NCI-H2081 treated with DMSO at 0.1 percent for 48 hours (cell line): ENCODE measurements at places on chromosomes 13 and 19.

DNA sequence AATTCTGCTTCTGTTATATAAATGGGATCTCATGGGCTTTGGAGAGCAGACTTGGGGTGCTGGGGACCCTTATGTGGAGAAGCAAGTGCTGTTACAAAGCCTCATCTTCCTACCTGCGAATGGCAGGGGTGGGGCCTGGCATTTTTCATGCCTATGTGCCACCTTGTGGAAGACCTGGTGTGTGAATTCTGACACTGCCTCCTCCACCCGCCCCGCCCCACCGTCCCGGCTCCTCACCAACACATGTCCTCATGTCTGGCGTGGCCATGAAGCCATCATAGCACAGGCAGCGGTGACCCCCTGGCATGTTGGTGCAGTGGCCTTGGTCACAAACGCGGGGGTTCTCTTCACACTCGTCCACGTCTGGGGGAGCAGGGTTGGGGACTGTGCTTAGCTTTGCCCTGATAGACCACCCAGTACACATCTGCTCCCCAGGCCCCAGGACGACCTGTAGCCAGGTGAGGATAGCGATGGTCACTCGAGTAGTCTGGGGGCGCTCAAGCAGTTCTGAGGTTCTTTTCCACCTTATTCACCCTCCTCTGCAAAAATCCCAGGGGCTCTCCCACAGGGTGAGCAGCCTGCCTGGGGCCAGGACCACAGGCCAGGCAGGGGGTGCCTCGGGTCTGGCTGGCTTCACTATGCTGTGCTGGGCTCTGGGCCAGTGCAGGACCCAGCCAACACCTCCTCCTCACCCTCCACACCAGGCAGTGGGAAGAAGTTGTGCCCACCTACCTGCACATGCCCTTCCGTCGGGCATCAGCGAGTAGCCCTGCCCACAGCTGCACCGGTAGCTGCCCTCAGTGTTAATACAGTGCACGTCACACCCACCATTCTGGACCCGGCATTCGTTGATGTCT lies 32.7 kb downstream of the FBN3 start:
- DNase-seq: no peak

- no peak for DNase-seq
Observed at GRCh38 chr19:4144666-4145249, 8.7 kb upstream of the CREB3L3 start.

GRCh38 chr19:18488403-18488723 lies 33.5 kb downstream of the ELL start:
- DNase-seq: no peak

DNA sequence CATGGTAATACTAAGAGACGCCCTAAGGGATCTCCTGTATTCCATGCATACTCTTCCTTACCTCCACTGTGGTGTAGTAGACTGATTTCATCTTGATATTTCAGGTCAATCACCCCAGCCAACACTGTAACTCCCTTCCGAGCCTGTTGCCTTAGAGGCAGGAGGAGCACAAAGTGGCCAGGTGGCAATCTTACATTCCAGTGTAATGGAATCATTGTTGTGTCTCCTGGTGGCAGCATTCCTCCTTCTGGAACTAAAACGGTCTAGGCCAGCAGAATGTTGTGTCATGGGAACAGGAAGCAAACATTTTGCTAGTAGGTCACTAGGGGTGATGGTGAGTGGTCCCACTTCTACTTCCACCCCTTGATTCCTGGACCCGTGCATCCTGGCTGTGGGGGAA lies 405.7 kb upstream of the SLC10A2 start:
- no peak for DNase-seq

DNA sequence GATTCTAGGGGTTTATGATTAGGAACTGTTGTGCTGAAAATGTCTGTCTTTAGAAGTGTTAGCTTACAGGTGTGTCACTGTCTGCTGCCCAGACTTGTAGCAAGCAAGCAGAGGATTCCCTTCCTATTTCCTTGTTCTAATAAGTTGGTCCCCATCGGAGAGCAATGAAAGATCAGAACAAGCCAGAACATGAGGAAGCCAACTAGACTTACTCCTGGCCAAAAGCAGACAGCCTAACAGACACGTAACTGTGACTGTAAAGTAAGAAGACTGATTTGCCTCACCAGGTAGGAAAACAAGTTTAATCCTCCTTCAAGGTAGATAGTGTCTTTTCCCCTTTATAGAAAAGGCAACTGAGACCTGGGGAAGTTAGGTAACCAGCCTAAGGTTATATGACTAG lies 12.5 kb downstream of the POLR1D start:
- DNase-seq: no peak

- DNase-seq: no peak
Observed at GRCh38 chr19:11444059-11444458, 8.6 kb downstream of the PRKCSH start.

- no peak for DNase-seq
Observed at GRCh38 chr19:55077106-55077505, 1.4 kb downstream of the EPS8L1 start.

DNA sequence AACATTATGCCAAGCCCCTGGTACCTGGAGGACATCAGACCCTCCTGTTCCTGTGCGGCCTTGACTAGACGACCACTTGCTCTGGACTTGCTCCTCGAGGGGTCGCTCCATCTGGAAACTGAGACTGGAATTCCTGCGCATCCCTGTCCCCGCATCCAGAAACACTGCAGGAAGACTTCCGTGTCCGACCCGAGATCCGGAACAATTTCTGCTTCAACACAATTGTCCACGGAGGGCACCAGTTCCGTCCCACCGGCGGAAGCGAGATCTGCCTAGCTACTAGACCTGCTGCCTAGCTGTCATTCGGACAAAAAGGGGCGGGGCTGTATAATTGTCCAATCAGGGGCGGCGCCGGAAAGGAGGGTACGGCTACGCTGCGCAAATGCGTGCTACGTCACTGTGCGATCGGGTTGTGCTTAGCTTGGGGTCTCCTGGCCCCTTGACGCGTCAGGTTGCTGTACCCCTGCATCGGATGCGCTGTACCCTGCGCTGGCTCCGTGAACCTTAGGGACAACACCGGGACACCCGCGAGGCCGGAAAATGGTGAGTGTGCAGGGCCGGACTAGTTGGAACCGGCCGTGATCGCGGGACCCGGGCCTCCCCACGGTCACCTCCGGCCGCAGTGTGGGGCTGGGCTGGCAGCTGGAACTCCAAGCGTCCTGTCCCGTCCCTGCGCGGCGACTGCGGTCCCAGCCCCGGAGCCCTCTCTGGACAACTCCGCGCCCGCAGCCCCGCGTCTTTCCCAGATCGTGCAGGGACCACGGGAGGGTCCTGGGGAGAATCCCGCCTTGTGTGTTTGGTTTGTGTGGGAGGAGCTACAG lies at the start of the genes ZNF490 and ZNF791:
Gene ZNF490 (minus strand): TSS at position 274 of the 821 bp plus-strand sequence. CDS start 133 bp downstream, at position 141.
Gene ZNF791 (plus strand): TSS at position 381 of the 821 bp plus-strand sequence. CDS start 160 bp downstream, at position 541.
- DNase-seq: peak; percentile 90

GRCh38 chr13:109698779-109699178 lies 87.6 kb downstream of the IRS2 start:
- no peak for DNase-seq

GRCh38 chr19:40690693-40691420 lies 406 bp upstream of the NUMBL start:
- peak; percentile 61 for DNase-seq

GRCh38 chr13:65275838-65276630 lies 1954.1 kb downstream of the PCDH9 start:
- DNase-seq: no peak

DNA sequence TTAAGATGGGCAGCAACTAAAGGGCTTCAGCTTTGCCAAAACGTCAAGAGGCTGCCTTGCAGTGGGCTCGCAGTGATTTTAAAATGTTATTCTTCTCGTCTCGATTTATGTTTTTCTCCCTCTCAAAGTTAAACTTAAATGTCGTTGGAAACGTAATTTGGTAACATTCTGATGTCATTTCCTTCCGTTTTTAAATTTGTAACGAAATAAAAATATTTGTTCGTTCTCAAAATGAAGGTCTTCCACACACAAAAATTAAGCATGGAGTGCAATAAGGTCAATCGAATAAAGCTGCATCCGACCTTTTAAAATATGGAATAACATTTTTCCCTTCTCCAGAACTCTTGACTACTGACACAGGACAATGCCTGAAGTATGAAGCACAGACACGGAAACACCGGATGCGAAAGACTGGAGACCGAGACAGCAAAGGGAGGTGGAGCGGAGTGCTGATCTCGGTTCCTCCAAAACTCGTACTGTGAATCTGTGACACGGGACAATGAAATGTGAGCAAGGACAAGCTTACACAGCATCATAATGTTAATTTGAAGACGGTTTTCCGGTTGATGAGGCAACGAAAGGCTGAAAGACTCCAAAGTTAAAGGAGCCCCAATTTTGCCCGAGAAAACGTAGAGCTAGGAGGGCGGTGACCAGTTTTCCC lies 850 bp downstream of the MTMR6 start:
- no peak for DNase-seq

GRCh38 chr19:38265213-38265861 lies 964 bp downstream of the SPINT2 start:
- DNase-seq: no peak

GRCh38 chr13:19822673-19823072 lies 39.9 kb upstream of the PSPC1 start:
- no peak for DNase-seq

DNA sequence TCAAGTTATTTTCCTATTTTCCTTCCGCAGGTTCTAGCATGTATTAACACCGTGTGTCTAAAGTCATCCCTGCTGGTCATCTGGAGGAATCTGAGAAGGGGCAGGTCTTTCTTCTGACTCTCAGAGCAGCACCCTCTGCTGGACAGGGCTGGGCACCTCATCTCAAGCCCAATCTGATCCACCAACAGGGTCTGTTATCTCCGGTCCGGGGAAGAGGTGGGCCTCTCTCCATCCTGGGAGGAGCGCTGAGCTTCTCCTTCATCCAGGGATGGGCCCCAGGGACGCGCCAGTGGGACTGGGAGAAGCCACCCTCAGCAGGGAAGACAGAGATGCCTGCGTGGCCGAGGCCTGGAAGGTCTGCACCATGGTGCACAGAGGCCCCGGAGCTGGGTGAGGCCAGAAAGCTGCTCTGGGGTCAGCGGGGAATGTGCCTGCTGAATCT lies 26.0 kb upstream of the ZNF331 start:
- no peak for DNase-seq

- DNase-seq: no peak
Observed at GRCh38 chr19:38503077-38503410, 69.6 kb downstream of the RYR1 start.

DNA sequence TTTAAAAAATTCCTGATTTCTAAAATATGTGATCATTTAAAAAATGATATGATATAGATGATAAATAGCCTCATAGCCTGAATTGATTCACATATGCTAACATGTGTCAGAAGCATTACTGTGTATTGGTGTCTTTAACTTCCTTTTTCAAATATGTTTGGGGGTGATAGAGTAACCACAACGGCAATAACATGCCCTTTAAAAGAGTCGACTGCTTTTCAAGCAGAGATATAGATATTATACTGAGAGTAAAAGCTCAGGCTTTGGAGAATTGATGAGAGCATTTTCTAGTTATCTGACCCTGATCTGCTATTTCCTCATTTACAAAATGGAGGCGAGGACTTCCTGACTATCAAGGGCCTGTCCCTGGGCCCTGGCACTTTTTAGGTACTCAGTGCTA lies 260.5 kb downstream of the DCT start:
- DNase-seq: no peak

- DNase-seq: no peak
Observed at GRCh38 chr13:80787604-80788003, 446.7 kb upstream of the SPRY2 start.

GRCh38 chr19:3055741-3056416 lies 6.4 kb downstream of the TLE5 start:
- DNase-seq: peak; percentile 38

GRCh38 chr13:64910096-64910495 lies 2320.0 kb downstream of the PCDH9 start:
- DNase-seq: no peak

DNA sequence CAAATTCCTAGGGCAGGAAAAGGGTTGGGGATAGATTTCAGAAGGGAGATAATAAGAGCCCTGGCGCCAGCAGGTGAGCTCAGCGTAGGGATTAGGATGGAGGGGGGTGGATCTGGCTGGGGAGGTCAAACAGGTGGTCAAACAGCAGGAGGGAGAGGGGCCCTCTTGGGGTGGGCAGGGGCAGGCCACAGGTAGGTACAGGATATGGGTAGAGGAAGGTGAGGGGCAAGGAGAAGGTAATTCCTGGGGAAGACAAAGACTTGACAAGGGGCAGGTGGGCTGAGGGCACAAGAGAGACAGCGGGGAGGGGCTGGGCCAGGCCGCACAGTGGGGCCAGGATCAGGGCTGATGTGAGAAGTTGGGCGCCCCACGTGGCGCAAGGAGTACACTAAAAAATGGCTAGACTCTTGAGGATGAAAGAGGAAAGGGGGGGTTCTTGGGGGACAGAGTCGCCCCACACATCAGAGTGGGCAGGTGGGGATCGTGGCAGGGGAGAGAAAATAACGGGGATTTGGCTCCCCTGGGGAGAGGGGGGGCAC lies 713 bp downstream of the KRI1 start:
- DNase-seq: no peak

GRCh38 chr13:111397202-111397880 lies 76.9 kb downstream of the TEX29 start:
- no peak for DNase-seq

DNA sequence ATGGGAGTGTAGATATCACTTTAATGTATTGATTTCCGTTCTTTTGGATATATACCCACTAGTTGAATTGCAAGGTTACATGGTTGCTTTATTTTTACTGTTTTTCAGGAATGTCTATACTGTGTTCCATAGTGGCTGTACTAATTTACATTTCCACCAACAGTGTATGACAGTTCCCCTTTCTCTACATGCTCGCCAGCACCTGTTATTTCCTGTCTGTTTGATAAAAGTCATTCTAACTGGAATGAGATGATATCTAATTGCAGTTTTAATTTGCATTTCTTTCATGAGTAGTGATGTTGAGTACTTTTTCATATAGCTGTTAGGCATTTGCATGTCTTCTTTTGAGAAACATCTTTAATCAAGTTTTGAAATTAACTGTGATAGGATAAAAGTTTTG lies 818.6 kb downstream of the SLITRK6 start:
- no peak for DNase-seq

DNA sequence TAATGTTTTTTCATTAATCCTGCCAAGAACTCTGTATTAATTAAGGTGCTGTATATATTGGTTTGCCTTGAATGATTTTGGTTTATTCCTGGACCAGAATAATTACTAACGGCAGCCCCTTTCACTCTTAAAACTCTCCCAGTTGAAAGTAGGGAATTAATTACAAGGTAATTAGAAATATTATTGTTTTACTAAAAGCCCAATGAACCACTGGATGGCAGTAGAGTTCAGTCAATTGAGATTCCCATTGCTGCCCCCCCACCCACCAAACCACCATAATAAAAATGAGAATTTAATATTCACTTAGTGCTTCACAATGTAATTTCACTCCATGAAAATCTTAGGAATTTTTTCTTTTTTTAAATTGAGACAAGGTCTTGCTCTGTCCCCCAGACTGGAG lies 13.7 kb downstream of the WBP4 start:
- no peak for DNase-seq
